ENCODE measurements at places on chromosomes 2 and 18.

GRCh38 chr2:160533482-160533881 lies 39.9 kb upstream of the RBMS1 start:
- no peak for DNase-seq

GRCh38 chr2:11932048-11932512 lies 185.6 kb downstream of the LPIN1 start:
- DNase-seq = no peak

DNA sequence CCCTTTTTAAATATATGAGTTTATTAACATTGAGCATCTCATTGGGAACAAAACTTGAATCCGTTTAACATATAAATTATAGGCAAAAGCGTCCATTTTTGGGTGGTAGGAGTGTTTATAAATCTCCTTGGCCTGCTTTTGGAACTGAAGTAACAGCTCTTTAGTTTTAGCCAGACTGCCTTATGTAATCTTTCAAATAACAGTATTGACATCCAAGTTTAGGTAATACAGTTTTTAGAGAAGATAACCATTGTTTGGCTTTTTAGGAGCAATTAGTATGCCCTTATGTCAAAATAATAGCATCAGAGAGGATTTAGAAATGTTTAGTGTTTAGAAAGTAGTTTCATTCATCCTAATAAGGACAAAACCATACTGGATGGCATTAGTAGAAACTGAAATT lies 361.9 kb downstream of the ARHGAP15 start:
- DNase-seq = no peak

DNA sequence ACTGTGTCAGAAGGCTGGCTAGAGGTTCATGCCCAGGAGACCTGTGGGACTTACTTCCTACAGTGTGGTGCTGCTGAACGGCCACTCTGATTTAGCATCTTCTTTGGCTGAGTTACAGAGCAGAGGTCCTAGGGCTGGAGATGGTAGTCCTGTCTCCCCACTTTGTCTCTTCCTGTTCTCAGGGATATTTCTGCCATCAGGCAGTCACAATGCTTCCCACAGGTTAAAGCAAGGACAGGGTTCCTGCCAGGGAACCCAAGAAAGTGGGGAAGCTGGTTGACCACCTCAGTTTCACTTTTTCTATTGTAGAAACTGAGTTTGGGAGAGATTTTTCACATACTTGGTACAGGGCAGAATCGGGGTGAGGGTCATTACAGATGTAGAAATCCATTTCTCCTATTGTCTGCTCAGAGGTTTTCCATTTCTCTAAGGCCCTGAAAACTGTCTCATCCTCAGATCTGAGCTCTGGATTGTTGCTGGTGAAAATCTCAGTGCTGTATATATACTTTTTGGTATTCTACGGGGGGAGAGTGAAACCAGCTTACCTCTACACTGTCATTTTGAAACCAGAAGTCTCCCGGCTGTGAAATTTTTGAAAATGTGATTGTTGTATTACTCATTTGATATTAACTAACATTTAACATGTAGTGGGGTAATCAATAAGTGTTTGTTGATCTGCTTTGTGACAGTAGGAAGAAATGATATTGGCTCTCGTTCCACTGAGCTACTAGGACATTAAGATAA lies 37.0 kb upstream of the MEP1B start:
- no peak for DNase-seq

DNA sequence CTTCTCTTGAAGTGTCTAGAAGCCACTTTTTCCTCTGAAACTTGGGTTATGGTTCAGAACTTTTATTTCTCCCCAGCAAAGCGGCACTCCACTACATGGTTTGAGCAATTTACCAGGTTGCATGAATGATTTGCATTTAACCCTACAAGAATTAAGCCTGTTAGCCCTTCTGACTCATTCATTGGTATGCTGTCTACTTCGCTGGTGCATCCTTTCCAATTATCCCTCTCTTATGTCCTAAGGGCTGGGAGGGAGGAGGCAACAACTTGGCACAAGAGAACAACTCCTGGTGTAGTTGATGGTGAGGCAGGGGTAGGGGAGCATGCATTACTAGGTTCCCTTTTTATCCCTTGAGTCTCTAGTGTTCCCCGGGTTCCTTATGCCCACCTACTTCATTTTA lies 293.4 kb upstream of the MEX3C start:
- DNase-seq = no peak

DNA sequence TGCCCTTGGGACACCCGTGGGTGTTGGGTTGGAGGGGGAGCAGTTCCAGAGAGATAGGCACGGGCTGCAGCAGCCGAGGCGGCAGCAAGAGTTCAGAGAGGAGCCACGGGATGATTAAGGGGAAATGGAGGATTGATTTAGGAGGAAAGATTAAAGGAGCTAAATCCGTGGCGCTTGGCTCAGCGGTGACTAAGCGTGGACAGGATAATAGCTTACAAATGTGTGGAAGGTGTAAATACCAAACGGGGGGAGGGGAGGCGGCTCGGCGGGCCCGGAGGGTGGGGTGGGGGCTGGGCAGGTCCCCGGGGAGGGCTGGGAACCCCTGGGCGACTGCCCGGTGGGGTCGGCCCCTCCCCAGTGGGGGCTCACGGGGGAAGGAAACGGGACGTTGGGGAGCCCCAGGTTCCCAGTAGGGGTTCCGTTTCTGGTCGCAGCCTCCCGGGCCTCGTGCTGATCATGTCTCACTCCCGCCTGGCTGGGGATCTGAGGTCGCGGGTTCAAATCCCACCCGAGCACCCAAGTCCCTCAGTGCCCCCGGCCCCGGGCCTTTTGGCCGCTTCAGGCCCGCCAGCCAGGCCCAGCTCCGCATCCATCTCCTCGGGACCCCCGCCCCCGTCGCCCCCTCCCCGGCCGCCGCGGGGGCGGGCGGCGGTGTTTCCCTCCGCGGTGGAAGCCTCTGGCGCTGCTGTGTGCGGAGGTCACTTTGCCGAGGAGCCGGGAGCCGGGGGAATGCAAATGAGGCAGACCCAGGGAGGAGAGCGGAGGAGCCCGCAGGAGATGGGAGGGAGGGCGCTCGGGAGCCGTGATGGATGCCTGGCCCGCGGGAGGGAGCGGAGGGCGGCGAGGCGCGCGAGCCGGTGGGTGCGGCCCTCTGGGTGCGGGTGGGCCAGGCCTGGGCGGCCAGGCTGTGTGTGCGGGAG lies 8.1 kb downstream of the ASIC4 start:
- DNase-seq = no peak

- no peak for DNase-seq
These were observed 424.0 kb upstream of the CRIM1 start for GRCh38 chr2:35931626-35932025.

- no peak for DNase-seq
These were observed 194.9 kb downstream of the AGAP1 start for GRCh38 chr2:235688511-235689426.

GRCh38 chr18:9726175-9726574 lies 18.1 kb downstream of the RAB31 start:
- DNase-seq = no peak

DNA sequence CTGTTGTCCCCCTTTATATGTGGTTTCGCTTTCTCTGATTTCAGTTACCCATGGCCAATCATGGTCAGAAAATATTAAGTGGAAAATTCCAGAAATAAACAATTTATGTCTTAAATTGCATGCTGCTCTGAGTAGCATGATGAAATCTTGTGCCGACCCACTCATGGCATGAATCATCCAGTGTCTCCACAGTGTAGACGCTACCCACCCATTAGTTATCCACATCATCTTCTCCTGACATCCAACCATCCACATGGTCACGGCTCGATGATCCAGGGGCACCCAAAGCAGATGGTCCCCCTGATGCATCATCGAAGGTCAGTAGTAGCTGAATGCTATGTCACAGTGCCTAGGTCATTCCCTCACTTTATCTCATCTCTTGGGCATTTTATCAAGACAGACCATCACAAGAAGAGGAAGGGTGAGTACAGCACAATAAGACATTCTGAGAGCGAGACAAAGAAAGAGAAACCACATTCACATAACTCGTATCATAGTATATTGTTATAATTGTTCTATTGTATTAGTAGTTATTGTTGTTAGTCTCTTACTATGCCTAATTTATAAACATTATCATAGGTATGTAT lies 44.1 kb upstream of the ACKR3 start:
- DNase-seq = no peak

DNA sequence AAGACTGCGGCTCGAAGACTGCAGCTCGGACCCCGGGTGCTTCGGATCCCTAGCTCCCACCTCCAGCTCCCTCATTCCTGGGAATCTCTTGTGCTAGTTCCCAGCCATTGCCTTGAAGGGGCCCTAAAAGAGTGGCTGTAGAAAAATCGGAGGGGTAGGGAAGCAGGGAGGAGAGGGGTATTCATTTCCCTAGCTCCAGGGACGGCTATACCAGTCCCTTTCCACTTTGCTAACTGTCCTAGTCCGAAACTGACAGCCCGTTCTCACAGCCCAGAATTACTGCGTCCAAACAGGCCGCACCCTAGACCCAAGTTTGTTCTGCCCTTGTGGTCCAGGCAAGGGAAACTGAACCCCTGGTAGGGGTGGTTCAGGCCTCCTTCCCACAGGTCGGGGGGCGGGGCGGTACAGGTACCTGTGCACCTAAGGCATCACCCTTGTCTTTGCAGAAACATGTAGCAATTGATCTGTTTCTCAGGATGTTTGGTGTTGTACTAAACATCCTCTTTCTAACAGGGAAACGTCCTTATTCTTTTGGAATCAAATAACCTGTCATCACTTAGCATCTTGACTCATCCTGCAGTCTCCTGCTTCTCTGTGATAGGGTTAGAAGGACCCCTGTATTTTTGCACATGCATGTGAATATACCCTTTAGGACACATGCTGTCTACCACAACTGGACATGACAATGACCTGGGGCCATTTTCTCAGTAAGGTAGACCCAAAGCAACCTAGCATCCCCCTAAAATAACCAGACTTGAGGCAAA lies 4.0 kb downstream of the EMX1 start:
- DNase-seq = no peak

DNA sequence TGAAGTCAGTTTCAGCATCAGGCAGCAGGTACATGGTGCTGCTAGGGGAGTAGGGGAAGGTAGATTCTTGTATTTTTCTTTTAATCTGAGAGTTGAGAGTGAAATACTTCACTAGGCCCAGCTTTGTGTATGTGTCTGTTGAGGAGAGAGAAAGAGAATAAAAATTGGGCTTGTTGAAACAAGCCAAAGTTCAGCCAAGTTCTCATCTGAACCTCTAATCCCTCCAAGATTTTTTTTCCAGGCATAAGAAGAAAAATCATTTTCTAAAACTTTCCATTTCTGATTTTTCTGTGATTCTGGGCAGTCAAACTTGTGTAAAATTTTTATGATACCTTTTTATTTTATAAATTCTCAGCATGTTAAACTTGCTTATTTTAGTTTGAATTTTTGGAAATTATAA lies 55.6 kb downstream of the PTPRM start:
- DNase-seq = no peak

DNA sequence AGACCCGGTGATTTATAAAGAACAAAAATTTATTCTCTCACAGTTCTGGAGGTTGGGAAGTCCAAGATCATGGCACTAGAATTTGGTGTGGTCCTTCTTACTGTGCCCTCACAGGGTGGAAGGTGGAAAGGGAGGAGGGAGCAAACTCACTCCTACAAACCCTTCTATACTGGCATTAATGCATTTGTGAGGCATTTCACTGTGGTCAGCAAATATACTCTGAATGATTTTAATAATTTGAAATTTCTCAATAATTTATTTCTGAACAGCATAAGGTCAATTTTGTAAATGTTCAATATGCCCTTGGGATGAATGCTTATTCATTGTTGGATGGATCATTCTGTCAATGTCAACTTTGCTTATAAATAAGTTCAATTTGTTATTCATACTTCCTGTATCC lies 120.6 kb downstream of the GATA6 start:
- DNase-seq = no peak

- DNase-seq = no peak
These were observed 4.9 kb downstream of the GPR55 start for GRCh38 chr2:230920167-230920566.

DNA sequence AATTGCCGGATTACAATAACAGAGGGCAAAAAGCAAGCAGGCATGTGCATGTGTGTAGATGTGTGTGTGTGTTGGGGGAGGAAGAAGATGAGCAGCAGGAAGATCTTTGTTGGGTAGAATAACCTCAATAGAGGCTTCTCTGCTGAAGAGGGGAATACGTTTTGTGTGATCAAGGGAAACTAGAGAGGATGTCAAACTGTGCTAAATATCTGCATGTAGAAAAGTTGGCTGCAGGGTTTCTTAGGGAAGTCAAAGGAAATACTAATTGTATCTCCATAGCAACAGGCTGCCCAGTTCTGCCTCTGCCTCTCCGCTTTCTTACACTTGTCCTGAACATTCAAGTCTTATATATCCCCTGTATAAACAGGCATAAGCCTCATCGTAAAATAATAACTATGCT lies 190.1 kb upstream of the RND3 start:
- DNase-seq = no peak

DNA sequence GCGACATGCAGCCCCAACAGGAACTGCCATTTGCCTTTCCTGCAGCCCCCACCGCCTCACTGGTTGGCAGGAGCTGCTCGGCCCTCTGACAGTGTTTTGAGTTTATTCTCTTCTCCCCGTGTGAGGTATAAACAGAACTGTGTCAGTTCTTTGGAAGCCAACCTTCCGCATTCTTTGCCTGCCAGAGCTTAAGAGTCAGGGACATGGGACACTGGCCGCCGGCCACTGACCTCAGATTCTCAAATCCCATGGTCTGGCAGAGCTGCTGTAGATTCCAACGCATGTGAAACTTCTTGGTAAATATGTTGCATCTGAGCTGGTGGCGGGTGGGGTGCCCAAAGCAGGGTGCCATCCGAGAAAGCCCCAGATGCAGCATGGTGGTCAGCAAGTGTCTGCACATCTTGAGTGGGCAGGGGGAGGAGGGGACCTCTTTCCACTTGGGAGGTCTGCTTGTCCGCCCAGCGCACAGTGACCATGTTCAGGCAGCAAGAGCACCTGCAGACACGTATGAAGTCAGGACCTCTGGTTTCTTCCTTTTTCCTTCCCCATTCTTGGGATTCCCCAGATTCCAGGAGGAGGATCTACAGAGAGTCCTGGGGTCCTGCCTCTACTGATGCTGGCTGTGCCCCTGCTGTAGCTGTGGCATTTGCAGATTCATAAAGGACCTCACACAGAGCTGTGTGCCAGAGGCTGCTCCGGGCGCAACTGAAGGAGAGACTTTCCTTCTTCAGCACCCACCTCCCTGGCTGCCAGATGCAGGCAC lies 23.8 kb downstream of the ASB18 start:
- DNase-seq = no peak

GRCh38 chr2:107108556-107108955 lies 222.6 kb upstream of the ST6GAL2 start:
- no peak for DNase-seq

- DNase-seq = no peak
These were observed 143.4 kb downstream of the CYRIA start for GRCh38 chr2:16522031-16522831.

- no peak for DNase-seq
These were observed 17.0 kb downstream of the TOGARAM2 start for GRCh38 chr2:28997847-28998735.

GRCh38 chr2:26202981-26203490 lies 30.1 kb downstream of the GAREM2 start:
- no peak for DNase-seq

GRCh38 chr18:51051105-51051712 lies 21.2 kb downstream of the SMAD4 start:
- no peak for DNase-seq

GRCh38 chr2:216591480-216591879 lies 41.7 kb upstream of the IGFBP2 start:
- no peak for DNase-seq
